T-cell (primary cell): ENCODE measurements at places on chromosomes 5 and 9. TPM values are rescaled to one million over a fixed set of nuclear protein-coding genes. Genes with fewer than 3 reads are reported as not detected.

GRCh38 chr9:87873607-87874303 is 8.9 kb upstream of the SPATA31E1 start:
- H3K36me3 ChIP-seq: no peaks in the 10 kb centered on the region
- no peaks in the 10 kb centered on the region for H3K4me1 ChIP-seq
- no peak overlapping the region for H3K4me3 ChIP-seq
- DNase-seq: no peak
- no peak overlapping the region for H3K27ac ChIP-seq
- H3K27me3 ChIP-seq: peaks cover 11% of the 10 kb centered on the region

DNA sequence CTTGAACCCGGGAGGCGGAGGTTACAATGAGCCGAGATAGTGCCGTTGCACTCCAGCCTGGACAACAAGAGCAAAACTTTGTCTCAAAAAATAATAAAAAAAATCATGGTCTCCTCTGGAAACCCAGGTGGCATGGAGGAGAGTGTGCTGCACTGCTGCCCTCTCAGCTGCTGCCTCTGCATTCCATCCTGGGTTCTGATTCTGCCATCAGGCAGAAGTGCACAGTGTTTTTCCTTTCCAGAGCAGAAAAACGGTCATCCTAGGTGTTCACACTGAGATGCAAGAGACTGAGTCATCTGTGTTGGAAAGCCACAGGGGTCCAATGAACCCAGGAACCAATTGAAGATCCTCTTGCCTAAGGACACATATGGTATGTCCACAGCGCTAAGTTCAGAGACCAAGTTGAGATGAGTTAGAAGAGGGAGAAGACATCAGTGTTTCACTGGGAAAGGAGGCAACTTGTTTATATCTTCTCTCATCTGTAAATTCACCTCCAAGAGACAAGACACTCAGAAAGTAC is 88.8 kb upstream of the DMRT1 start:
- H3K4me1 ChIP-seq: peaks cover 10% of the 10 kb centered on the region
- H3K27ac ChIP-seq: no peak overlapping the region
- H3K4me3 ChIP-seq: no peak overlapping the region
- H3K27me3 ChIP-seq: no peaks in the 10 kb centered on the region
- DNase-seq: no peak

DNA sequence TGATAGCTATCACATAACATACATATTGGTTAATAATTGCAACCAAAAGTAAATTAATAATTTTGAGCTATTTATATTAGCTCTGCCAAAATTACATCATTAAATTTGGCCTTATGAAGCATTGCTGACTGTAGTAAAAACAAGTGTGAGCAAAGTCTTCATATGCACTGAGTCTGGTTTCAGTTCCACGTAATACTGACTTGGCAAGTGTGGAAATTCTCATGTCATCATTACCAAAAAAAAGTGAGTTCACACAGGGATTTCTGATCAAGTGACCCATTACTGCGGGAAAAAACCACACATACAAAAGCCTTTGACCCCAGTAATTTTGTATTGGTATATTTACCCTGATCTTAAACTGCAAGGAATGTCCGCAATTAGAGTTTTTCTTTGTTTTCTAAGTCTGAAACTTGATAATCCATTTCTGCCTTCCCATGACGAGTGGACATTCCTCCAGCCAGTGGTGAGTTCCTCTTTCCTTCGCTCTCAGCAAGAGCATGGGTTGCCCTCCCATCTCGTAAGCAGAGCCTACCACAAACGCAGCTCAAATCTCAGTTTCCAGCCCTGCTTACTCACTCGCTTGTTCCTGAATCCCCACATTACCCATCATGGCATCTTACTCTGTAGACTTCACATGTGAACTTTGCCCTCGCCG is 220.2 kb upstream of the DMRT1 start:
- no peak overlapping the region for H3K4me3 ChIP-seq
- H3K27me3 ChIP-seq: peaks cover 6% of the 10 kb centered on the region
- no peaks in the 10 kb centered on the region for H3K36me3 ChIP-seq
- no peak overlapping the region for H3K27ac ChIP-seq

- H3K4me1 ChIP-seq: no peaks in the 10 kb centered on the region
- no peaks in the 10 kb centered on the region for H3K36me3 ChIP-seq
- no peaks in the 10 kb centered on the region for H3K27me3 ChIP-seq
- H3K4me3 ChIP-seq: no peak overlapping the region
- no peak for DNase-seq
- H3K27ac ChIP-seq: no peak overlapping the region
Observed at GRCh38 chr5:155878991-155879575, 447.9 kb upstream of the SGCD start.

GRCh38 chr5:42638972-42639371 is 117.6 kb upstream of the CCDC152 start:
- H3K4me1 ChIP-seq: no peaks in the 10 kb centered on the region
- no peak for DNase-seq
- no peaks in the 10 kb centered on the region for H3K27me3 ChIP-seq
- no peak overlapping the region for H3K4me3 ChIP-seq
- H3K27ac ChIP-seq: no peak overlapping the region

- no peaks in the 10 kb centered on the region for H3K27me3 ChIP-seq
- no peaks in the 10 kb centered on the region for H3K36me3 ChIP-seq
- no peak for DNase-seq
- H3K4me1 ChIP-seq: no peaks in the 10 kb centered on the region
- no peak overlapping the region for H3K27ac ChIP-seq
Observed at GRCh38 chr5:152271420-152271819, 133.7 kb downstream of the NMUR2 start.

DNA sequence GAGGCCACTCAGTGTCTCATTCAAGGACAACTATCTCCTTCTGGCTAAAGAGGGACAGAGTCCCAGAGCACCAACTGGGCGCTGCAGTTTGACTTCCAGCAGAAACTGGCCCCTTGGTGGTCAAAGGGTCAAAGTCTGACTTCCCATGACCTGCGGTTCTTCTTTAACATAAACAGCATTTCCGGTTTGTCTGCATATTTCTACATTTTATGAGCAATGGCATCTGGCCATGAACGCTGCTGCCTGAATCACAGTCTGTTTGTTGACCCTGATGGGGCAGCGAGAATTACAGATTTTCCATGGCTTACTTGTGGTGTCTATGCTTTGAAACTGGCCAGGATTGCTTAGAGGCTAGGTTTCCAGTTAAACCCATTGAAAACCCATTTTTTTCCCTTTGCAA is 1.3 kb downstream of the TNFSF15 start:
- no peaks in the 10 kb centered on the region for H3K36me3 ChIP-seq
- DNase-seq: no peak
- no peak overlapping the region for H3K4me3 ChIP-seq
- peaks cover 18% of the 10 kb centered on the region for H3K4me1 ChIP-seq
- H3K27me3 ChIP-seq: no peaks in the 10 kb centered on the region

GRCh38 chr5:68373050-68373449 is 157.5 kb downstream of the PIK3R1 start:
- DNase-seq: no peak
- no peak overlapping the region for H3K27ac ChIP-seq
- peaks cover 8% of the 10 kb centered on the region for H3K4me1 ChIP-seq
- no peaks in the 10 kb centered on the region for H3K36me3 ChIP-seq
- no peak overlapping the region for H3K4me3 ChIP-seq
- no peaks in the 10 kb centered on the region for H3K27me3 ChIP-seq

The ANKRD18B gene
- total RNA-seq: 2.6 TPM

The PCDHGC3 gene
- total RNA-seq: 0.26 TPM

The ADAMTS16 gene
- total RNA-seq: 0.06 TPM

The PCBD2 gene
- total RNA-seq: 11.8 TPM
